Stimulated activated CD8-positive, alpha-beta memory T cell treated with anti-CD3 and anti-CD28 coated beads, Interleukin-15, amount 100 ng/mL, for 4 hours (primary cell): ENCODE measurements at places on chromosomes 16 and 17.

DNA sequence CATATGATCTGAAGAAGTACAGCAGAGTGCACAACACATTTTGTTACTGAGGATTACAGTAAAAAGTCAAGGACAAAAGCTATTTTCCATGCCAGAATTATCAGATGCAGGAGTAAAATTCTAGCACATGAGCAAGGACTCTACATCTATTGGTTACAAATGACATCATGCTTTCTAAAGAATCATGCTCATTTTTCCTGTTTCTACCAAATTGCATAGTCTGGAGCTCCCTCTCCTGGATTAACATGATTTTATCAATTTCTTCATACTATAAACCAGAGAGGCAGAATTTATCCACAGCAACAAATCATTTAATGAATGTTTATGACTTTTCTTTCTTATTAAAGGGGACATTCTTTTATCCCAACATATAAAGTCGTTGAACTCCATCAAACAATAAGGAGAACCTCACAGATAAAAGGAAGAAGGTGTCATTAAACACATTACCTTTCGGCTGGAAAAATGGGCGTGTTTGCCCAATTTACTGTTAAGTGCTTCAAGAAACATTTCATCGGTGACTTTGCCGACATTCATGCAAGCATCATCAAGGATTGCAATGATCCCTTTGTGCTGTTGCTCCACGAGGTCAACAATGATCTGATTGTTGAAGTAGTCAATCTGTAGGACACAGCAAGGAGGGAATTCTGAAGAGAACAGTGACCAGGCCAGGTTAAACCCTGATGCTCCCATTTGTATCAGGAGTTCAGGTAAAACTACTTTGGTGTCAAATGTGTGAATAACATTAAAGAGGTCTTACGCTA is 121.7 kb downstream of the MYO1D start:
- DNase-seq = no peak

- DNase-seq = no peak
Measured at GRCh38 chr17:16285646-16286008, 67.6 kb downstream of the CENPV start.

GRCh38 chr16:53154513-53154912 is 99.7 kb downstream of the CHD9 start:
- DNase-seq = no peak

GRCh38 chr16:58212824-58213655 is 15.1 kb upstream of the CSNK2A2 start:
- DNase-seq = no peak

DNA sequence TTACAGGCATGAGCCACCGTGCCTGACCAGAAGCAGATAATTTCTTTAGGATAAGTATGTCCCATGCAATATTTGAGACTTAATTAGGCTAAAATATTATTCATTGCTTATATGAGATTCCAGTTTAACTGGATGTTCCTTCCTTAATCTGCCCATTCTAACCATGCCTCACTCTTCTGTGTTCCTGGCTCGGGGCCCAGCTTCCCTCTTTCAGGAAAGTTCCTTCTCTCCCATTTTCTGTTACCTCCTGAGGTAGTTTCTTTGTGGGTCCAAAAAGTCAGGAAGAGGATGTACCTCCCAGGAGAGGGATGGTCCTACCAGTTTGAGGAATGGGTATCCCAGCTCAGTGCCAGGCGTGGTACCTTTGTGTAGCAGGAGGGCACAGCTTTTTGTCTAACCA is 23.3 kb downstream of the UNK start:
- no peak for DNase-seq

DNA sequence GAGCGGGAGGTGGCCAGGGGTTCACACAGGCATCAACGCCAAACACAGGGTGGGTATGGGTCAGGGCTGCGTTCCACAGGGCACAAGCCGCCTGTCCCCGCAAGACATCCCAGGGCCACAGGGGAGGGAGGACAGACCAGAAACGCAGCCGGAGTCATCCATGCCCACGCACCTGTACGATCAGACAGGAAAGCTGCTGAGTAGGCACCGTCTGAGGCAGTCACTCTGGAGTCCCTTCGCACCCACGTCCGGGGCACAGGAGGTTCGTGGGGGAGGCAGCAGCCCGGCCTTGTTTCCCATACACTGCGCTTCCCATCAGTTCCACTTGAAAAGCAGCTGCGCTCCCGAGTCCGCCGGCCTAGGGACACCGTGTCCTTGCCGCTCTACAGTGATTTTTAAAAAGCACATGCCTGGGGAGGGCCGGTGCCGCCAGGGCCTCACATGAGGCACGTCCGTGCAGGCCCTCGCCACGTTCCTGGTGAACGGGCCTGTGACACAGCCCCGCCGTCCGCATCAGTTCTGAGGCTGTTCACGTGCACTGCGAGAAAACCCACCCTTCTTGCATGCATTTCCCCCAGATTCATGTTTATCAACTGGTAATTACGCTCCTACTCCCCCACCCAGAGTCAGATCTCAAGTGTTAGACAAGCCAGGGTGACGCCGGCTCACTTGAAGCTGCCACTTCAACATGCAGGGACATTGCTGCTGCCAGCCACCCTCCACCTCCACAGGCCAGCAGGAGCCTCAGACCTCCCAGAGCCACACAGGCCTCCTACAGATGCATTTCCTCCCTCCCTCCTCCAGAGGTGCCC is 34.8 kb downstream of the WDR45B start:
- no peak for DNase-seq

DNA sequence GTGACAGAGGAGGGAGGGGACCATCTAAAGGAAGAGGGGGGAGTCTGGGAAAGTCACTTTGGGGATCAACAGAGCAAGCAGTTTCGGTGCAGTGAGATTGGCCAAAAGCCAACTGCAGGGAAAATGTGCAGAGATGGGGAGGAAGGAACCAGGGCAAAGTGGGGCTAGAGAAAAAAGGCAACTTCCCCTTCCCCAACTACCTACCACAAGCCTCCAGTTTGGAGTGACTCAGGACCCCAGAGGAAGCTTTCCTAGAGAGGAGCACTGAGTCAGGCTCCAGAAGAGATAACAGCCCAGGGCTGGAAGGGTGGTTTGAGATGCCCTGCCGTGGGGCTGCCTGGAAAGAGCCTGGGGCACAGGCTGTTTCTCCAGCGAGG is 6.9 kb upstream of the CD300LD start:
- no peak for DNase-seq

DNA sequence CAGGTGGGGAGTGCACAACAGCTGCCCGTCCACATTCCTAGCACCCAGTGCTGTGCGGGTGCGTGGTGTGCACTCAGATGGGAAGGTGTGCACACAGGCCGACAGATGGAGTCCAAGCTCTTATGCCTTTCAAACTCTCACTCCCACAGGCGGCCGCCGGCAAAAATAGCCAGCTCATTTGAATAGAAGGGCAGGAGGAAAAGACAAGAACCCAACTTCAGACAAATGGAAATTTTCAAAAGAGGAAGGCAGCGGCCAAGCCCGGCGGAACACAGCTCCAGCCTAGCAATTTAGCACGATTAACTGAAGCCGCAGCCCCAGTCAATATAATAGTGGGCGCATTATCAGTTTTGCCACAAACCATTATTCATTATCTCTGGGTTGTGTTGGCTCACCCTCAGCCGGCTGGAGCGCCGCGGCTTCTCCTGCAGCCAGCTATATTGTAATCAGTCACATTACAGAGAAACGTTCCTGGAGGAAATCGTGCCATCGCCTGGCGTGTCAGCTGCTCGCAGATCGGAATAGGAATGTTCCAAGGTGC is 103.9 kb upstream of the SEC14L1 start:
- DNase-seq = no peak

DNA sequence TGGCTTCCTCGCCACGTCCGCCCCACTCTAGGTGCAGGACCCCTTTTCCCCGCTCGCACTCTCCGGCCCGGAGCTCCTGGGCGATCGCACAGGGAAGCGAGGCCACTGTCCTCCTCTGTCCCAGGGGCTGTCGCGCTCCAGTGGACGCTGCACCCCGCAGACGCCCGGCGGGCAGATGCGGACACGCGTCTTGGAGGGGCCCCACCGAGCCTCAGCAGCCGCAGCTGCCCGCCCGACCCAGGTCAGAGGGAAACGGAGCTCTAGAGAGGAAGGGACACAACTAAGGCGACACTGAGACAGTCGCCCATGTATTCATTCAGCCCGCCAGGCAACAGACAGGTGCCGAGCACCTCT is 726 bp upstream of the SLC13A5 start:
- DNase-seq = no peak

DNA sequence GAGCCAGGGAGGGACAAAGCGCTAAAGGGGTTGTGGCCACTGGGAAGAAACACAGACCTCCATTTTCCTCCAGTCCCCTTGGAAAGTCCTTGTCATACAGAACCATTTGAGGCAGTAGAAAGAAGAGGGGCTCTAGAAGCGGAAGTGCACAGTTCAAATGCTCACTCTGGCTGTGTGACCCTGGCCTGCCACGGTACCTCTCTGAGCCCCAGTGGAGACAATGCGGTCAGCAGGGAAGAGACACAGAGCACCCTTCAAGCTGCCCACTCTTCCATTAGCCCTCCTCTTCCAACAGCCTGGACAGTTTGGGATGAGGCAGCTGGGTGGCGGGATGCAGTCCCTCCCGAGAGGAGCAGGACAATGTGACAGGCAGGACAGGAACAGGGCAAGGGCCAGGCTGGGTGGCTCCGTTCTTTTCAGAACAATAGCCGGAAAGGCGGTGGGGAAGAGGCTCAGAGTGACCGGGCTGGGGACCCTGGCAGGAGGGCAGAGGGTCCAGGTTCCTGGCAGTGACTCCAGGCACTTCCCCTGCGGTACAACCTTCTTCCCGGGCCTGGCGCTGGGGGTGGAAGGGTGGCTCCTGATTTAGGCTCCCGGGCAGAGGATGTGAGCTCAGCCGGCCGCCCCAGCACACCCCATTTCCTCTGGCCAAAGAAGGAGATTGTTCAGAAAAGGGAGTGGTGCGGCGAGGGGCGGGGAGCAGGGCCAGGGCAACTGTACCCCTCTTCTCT is 5.6 kb downstream of the CASKIN2 start:
- no peak for DNase-seq

DNA sequence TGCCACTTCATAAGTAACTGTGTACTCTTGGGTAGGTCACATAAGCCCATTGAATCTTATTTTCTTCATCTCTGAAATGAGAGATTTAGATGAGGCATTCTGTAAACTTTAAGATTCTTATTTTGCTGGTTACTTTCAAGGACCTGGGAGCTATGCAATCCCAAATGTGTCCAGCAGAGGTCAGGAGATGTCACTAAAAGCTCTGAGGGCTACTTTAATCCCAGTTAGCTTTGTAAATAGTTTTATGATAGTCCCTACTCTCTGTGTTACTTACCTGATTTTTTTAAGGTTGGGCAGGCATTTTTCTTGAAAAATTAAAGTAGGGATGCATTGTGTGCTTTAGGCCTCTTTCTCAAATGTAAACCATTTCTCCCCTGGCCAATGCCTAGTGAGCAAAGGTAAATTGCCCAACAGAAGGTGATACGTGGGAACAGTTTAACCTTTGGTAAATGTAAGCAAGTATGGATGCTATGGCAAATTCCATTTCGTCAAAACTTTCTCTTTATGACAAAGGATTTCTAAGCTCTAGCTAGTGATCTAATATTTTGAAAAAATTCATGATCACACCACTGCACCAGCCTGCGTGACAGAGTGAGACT is 57.1 kb upstream of the WSB1 start:
- peak; percentile 26 for DNase-seq

GRCh38 chr16:4625560-4626159 is 1.0 kb downstream of the MGRN1 start:
- no peak for DNase-seq

DNA sequence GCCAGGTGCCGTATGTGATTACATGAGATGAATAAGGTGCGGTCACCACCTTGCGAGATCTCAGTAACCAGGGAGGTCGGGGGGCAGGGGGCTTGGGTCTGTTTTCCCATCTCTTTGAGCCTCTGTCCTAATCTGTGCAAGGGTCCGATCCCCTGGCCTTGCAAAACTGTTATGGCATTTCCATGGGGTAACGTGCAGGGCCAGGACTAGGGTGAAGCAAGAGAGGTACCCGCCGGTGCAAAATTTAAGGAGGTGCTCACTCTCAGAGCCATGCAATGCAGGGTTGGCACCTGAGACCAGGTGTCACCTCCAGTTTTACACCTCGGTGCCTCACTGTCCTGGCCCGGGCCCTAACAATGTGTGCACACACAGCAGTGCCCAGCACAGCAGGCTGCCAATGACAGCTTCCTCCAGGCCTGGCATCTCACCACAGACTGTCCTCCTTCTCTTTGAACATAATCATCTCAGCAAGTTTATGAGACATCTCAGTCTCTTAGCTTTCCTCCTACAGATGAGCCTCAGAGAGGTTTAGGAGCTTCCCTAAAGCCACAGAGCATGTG is 43.6 kb downstream of the C16orf95 start:
- DNase-seq = no peak

DNA sequence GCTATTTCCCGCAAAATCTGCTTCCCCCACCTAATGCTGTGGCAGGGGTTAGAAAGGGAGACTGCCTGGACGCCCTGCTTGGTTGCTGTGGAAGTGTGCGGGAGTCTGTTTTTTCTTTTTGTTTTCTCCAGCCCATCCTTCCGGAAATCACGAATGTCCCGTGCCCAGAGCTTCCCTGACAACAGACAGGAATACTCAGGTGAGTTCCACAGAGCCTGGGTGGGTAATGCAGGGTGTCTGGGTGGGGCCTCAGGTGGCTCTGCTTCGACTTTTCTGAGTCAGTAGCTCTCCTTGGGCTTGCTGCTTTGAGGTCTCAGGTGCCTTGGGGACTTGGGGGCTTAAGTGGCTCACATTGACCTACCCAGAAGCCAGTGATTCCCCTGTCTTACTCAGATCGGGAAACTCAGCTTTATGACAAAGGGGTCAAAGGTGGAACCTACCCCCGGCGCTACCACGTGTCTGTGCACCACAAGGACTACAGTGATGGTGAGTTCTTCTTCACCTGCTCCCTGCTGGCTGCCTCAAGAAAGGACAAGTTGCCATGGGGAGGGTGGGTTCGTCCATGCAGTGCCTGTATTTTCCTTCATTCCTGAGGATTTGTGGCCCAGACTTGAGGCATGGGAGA is 11.4 kb downstream of the LIMD2 start:
- DNase-seq = no peak

GRCh38 chr17:12180644-12181261 is 160.1 kb downstream of the MAP2K4 start:
- DNase-seq = no peak

GRCh38 chr16:63618896-63619485 is 1502.9 kb downstream of the CDH11 start:
- no peak for DNase-seq

- no peak for DNase-seq
Measured at GRCh38 chr16:56641166-56641565, 2.7 kb downstream of the MT1A start.

- DNase-seq = no peak
Measured at GRCh38 chr16:73845238-73846006, 451.2 kb upstream of the PSMD7 start.

DNA sequence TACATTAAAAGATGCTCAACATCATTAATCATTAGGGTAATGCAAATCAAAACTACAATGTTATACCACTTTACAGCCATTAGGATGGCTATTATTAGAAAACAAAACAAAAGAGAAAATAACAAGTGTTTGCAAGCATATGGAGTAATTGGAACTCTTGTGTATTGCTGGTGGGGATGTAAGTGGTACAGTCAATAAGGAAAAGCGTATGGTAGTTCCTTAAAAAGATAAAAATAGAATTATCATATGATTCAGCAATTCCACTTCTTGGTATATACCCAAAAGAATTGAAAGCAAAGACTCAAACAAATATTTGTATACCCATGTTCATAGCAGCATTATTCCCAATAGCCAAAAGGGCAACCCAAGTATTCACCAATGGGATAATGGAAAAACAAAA is 1.4 kb upstream of the CAPNS2 start:
- DNase-seq = no peak

GRCh38 chr17:39937447-39937846 is 9.9 kb downstream of the LRRC3C start:
- no peak for DNase-seq
